ENCODE measurements at places on chromosomes 12 and 14. TPM values are rescaled to one million over a fixed set of nuclear protein-coding genes. Genes with fewer than 3 reads are reported as not detected.

Gene PRR4
- 1.1 TPM for total RNA-seq

Gene SCNN1A
- total RNA-seq: not detected

Gene AKAP6
- 180 TPM for total RNA-seq

Gene CATSPERB
- total RNA-seq: 1.6 TPM

Gene IGF1
- 8.3 TPM for total RNA-seq

Gene OTX2
- not detected for total RNA-seq

Gene PTPRR
- 0.19 TPM for total RNA-seq

Gene CLEC2D
- 4.5 TPM for total RNA-seq

Gene ANO6
- total RNA-seq: 46.6 TPM
